ENCODE measurements at places on chromosomes 7 and 10. TPM values are rescaled to one million over a fixed set of nuclear protein-coding genes. Genes with fewer than 3 reads are reported as not detected.

GRCh38 chr10:81848514-81848913 is 26.5 kb upstream of the NRG3 start:
- no peak for DNase-seq

DNA sequence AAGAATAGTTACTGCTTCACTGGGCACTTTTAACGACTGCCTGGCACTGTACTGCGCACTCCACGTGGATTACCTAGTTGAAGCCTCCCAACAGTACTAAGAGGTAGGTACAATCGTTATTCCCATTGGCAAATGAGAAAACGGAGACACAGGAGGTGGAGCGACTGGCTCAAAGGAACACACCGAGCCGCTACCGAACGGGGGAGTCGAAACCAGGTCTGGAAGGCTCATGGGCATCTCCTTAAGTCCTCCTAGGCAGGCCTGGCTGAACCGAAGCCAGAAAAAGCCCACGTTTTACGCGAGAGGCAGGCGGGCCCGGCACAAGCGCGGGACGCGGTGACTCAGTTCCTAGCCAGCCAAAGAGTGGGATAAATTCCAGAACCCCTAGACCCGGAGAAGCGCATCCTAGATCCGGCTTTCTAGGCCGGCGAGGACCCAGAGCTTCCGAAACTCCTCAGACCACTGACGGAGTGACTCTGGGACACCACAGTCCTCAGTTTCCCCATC is 472 bp downstream of the PDAP1 start:
- peak; percentile 83 for DNase-seq

GRCh38 chr7:158815083-158815799 is 14.1 kb downstream of the ESYT2 start:
- DNase-seq, result no peak

DNA sequence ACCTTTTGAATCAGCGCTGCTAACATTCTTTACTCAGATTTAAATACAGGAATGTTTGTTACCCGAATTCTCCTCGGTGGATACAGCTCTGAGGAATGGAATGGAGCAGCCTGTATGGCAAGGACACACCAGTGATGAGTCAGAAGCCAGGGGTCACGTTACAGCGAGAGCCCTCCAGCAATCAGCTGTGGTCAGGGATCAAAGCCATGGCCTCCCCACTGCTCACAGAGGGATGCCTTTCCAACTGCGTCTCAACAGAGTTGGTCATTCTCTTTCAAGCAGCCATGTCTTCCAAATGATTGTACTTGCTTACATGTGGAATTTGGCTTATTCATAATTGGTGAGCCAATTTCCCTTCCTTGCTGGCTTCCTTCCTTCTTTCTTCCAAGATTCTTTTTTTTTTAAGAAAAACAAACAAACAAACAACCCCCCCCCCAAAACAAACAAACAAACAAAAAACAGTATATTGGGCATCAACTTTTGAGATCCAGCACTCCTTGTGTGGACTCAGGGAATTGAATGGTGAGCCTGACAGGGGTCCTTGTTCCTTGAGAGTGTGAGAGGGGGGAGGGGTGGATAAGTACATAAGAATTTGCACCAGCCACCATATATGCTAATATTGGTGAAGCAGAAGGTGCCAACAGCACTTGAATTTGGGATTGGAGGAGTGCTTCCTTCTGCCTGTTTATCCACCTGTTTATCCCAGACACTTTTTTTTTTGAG is 100.2 kb downstream of the ATXN7L1 start:
- peak; percentile 68 for DNase-seq

- DNase-seq, result no peak
Measured at GRCh38 chr7:106068986-106069385, 43.1 kb downstream of the SYPL1 start.

- DNase-seq, result no peak
Measured at GRCh38 chr10:71694567-71694968, 25.0 kb downstream of the C10orf105 start.

GRCh38 chr7:48389977-48390376 is 218.7 kb downstream of the ABCA13 start:
- no peak for DNase-seq

DNA sequence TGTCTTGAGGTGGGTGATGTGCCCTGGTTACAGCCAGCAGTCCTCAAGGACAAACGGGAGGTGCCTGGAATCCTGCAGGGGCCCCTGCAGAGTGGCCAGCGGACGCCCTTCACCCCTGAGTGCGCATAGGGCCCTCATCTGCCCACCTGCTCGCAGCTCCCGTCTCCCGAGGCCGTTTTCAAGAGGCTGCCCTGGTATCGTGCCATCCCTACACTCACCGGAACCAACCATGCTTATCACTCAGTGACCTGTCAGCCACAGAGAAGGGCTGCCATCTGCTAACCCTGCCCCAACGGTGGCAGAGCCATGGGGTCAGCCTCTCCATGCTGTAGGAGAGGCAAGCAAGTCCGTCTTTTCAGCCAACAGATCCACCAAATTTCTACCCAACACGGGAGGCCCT is 122.0 kb downstream of the FAM53B start:
- no peak for DNase-seq

- DNase-seq, result no peak
Measured at GRCh38 chr10:119652361-119652730, 1.2 kb downstream of the BAG3 start.

DNA sequence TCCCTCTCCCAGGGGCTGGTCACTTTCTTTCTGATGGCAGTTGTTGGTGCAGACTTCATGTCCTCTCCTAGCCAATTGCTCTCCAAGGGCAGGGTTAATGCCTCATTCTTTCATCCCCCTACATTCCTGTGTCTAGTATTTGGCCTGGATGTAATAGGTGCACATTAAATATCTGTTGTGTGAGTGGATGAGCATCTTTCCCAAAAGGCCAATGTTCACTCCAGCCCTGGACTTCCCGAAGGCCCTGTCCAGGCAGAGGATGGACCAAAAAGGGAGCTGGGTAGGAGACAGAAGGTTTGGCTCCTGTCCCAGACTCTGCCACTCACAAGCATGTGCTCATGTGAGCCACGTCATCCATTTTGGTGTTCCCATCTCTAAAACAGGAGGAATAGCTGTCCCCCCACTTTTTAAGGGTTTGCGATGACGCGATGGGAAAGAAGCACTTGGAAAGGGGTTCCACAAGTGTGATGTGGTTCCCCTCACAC is 47.5 kb downstream of the RGS10 start:
- DNase-seq, result no peak

GRCh38 chr7:94217766-94218165 is 176.9 kb upstream of the COL1A2 start:
- DNase-seq, result no peak

DNA sequence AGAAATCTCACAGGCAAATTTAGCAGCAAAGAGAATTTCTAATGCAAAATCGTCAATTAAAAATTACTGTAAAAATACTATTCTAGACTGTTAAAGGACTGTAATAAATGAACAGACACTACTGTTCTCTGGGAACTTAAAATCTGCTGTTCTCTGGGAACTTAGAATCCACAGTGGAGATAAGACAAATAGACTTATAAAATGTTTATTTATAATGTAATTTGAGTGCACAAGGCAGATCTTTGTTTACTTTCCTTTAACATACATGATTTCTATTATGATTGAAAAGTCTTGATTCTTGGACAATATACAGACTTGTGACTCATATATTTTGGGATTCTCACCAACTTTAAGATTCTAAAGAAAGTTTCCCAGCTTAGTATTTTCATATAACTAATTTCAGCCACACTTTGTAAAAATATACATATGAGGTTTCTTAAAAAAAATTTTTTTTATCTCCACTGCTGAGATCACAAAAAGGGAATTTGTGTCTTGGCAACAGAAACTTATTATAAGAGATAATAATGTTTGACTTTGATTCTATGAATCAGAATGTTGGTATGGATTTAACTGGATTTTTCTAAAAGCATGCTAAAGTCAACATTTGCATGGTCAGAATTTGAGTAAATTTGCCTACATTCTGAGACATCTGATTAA is 166.3 kb upstream of the RHOBTB1 start:
- no peak for DNase-seq

DNA sequence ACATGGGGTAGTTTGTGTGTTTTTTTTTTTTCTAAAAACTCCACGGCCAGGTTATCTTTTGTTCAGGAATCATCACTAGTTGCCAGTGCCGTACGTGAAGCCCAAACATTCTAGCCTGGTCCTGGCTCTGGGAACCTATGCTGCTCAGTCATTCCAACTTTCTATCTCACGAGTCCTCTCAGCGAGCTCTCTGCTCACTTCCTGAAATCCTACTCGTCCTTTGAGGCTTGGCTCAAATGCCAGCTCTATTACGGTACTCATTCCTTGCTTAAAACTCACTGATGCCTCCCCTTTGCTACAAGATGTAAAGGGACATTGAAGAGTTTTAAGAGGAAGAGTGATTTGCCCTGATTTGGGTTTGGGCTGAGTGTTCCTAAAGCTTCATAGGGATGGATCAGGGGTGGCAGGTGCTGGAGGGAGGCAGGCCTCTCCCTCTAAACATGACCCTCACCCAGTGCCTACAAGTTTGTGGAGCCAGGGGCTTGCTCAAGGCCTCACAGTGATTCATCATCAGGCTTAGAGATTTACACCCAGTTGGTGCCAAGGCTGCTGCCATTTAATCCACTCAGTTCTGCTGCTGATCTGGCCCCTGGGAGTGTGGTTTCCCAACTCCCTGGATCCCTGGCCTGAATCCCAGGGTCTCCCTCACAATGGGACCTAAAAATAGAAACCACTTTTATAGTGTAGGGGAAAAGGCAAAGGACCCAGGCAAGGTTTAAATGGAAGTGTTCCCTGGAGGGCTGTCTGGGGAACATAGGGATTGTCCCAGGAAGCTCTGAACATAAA is 46.1 kb upstream of the R3HCC1L start:
- DNase-seq, result peak; percentile 34

DNA sequence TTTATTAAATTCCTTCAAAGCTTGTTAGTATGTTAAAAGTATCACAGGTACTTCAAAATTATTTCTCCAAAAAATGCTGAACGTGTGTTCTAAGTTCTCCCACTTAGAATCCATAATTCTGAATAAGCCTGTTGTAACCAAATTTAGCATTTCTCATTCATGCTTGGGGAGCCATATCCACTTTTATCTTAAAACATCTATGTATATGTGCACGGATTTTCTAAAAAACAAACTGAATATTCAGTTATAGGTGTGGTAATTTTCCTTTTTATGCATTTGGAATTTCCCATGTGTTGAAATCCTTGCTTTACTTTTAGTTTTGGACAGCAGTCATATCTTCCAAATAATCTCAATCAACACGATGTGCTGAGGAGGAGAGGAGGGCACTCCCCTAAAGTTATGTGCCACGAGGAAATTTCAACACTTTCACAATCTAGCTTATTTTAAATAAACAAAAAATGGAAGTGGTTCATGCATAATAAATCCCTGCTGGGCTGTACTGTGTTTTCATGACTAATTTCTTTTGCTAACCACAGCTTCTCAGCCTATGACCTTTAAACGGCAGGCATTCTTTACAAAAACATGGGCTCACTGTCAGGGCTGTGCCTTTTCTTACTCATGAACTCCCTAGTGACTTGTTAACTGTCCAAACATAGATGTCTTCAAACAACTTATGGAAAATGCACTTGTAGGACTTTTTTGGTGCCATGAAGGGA is 380.3 kb upstream of the SEMA3C start:
- no peak for DNase-seq

DNA sequence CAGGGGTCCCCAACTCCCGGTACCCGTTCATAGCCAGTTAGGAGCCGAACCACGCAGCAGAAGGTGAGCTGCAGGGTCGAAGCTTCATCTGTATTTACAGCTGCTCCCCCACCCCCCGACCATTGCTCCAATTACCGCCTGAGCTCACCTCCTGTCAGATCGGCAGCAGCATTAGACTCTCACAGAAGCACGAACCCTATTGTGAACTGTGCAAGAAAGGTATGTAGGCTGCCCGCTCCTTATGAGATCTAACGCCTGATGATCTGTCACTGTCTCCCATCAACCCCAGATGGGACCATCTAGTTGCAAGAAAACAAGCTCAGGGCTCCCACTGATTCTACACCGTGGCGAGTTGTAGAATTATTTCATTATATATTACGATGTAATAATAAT is 14.6 kb upstream of the AZGP1 start:
- no peak for DNase-seq

DNA sequence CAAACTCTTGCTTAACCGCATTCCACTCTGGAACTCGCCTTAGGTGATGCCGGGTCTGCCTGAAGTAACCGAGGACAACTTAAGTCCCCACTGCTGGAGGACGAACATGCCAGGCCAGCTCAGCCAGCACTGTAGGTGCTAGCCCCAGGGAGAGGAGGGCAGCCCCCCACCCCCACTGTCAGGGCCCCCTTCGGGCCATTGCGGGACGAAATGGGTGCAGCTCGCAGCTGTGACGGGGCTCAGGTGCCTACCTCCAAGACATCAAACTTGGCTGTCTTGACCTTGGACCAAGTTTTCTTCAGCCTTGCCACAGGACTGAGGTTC is 60.4 kb downstream of the CSGALNACT2 start:
- peak; percentile 12 for DNase-seq

DNA sequence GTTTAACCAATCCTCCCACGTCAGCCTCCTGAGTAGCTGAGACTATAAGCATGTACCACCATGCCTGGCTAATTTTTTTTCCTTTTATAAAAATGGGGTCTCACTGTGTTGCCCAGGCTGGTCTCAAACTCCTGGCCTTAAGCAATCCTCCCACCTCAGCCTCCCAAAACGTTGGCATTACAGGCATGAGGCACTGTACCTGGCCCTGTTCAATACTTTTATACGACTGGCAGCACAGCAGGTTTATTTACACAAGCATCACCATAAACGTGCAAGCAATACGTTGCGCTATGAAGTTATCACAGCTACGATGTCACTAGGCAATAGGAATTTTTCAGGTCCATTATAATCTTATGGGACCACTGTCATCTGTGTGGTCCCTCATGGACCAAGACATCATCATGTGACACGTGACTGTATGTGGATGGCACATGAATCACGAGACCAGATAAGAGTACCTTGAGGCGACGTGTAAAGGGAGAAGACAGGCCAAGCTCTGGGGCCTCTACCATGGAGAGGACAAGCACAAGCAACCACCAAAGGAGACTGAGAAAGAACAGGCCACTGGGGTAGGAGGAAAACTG is 34.5 kb upstream of the SLC18A3 start:
- DNase-seq, result no peak

DNA sequence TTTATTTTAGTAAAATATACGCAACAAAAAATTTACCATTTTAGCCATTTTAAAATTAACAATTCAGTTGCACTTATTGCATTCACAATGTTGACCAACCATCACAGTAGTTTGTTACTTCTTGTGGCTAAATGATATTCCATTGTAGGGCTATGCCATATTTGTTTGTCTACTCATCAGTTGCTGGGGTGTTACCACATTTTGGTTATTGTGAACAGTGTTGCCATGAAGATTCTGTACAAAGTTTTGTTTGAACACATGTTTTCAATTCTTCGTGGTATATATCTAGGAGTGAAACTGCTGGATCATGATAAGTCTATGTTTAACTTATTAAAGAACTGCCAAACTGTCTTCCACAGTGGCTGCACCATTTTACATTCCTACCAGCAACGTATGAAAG is 46.3 kb upstream of the ZNF365 start:
- no peak for DNase-seq

- DNase-seq, result peak; percentile 43
Measured at GRCh38 chr10:44132361-44133289, 252.3 kb downstream of the CXCL12 start.

MIOS gene
- total RNA-seq, result 19.7 TPM

ERVW-1 gene
- total RNA-seq, result not detected

H2BK1 gene
- not detected for total RNA-seq

ASB10 gene
- 8.2 TPM for total RNA-seq

CCDC7 gene
- 29.3 TPM for total RNA-seq

NDUFB8 gene
- total RNA-seq, result 364 TPM

POP7 gene
- total RNA-seq, result 29.0 TPM

WASHC2A gene
- 87.8 TPM for total RNA-seq

PLXDC2 gene
- total RNA-seq, result 19.8 TPM

TAS2R4 gene
- 0.35 TPM for total RNA-seq

PRKAR1B gene
- 19.8 TPM for total RNA-seq

PTPRE gene
- total RNA-seq, result 24.3 TPM

DNAH11 gene
- 3.6 TPM for total RNA-seq

KIF5B gene
- 133 TPM for total RNA-seq

LGI1 gene
- 0.27 TPM for total RNA-seq
